ENCODE measurements at places on chromosomes 2 and 18.

- DNase-seq, result no peak
Measured at GRCh38 chr2:71691747-71692441, 238.5 kb downstream of the DYSF start.

GRCh38 chr2:40823478-40823877 lies 371.6 kb upstream of the SLC8A1 start:
- DNase-seq, result no peak

- no peak for DNase-seq
Measured at GRCh38 chr2:201280191-201281040, 20.1 kb downstream of the CASP8 start.

GRCh38 chr2:121254748-121255147 lies 30.3 kb downstream of the TFCP2L1 start:
- no peak for DNase-seq

DNA sequence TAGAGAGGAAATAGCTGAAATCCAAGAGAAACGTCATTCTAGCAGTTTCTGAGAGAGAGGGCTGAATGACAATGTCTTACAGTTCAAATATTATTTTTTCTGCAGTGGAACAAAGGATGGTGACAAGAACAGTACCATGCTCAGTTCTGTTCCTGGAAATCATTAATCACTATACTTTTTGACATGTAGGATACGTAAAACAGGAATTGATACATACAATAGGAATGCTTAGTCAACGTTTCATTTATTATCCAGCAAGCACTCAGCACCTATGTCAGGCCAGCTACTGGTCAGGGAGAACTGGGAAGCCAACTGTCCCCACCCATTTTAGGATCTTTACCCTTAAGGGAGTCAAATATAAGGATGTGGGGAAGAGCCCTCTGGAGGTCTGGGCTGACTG lies 114.7 kb downstream of the DHRS9 start:
- DNase-seq, result no peak

DNA sequence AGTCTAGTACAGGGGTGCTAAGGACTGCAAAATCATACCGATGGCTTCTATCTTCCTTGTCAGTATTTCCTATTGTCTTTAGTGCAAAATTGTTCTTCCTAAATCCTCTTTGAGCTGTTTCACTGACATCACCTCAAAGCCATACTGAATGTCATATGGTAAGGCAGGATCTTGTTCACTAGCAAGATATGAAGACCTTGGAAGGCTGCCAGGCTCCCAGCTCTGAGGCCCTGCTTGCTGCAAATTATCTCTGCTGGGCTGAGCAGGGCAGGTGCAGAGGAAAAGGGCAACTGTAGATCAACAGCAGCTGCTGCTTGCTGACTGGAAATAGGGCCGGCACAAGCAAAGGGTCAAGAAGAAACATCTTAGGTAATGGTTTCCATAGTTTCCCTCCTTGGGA lies 58.2 kb downstream of the PMAIP1 start:
- DNase-seq, result peak; percentile 89

- DNase-seq, result no peak
Measured at GRCh38 chr2:25920336-25920735, 42.0 kb upstream of the ASXL2 start.

All from NCI-H1930 (cell line).